ENCODE measurements at places on chromosomes 4 and X.

GRCh38 chr4:18405054-18405453, 383.5 kb upstream of the LCORL start:
- DNase-seq: no peak

GRCh38 chr4:78551420-78552351, at the start of gene ANXA3:
Gene ANXA3 (plus strand): TSS chr4:78551770. CDS start chr4:78554474, 2,704 bp downstream.
- peak; percentile 36 for DNase-seq

- no peak for DNase-seq
Observed at GRCh38 chrX:134721766-134722532, 63.7 kb upstream of the PLAC1 start.

GRCh38 chr4:2818351-2818939, 25.2 kb upstream of the ADD1 start:
- no peak for DNase-seq

DNA sequence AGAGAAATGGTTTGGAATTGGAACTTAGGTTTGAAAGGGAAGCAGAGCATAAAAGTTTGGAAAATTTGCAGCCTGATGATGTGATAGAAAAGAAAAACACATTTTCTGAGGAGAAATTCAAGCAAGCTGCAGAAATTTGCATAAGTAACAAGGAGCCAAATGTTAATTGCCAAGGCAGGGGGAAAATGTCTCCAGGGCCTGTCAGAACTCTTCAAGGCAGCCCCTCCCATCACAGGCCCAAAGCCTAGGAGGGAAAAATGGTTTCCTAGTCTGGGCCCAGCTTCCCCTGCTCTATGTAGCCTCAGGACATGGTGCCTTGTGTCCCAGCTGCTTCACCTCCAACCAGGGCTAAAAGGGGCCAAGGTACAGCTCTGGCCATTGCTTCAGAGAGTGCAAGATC, 21.2 kb upstream of the DUSP21 start:
- no peak for DNase-seq

DNA sequence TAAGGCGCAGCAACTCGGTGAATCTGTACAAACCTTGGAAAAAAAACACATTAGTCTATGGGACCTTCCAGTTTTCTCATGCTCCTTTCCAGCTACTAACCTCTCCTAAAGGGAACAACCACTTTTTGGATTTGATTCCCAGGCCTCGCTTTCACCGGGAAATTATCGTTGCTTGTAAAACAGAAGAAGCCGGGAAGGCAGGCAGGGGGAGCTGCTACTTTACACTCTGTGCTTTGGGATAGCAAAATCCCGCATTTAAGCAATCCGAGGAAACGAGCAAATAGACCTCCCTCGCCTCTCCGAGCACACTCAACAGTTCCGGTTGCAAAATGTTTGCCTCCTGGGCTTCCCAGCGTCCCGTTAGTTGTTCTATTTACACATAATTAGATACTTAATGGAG, 1.2 kb downstream of the CD38 start:
- peak; percentile 16 for DNase-seq

- DNase-seq: peak; percentile 66
Observed at GRCh38 chrX:136608295-136608933, 39.5 kb upstream of the CD40LG start.

GRCh38 chrX:8971116-8971515, 62.8 kb downstream of the FAM9B start:
- DNase-seq: no peak

DNA sequence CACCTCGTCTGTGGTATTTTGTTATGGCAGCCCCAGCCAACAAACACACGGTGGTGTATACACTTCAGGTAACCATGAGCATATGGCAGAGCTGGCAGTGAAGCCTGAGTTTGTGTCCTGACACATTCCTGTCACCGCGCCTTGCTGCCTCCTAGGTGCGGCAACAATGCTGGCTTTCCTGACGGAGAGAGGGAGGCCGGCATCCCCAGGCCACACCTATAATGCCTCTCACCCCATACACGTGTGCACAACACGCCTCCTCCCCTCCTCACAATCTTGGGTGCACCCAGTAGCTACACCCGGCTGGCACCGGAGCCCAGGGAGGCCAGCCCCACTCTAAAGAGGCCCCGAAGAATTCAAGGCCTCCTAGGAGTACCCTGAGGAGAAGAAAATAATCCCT, 158.5 kb downstream of the NSUN7 start:
- DNase-seq: no peak

GRCh38 chrX:11478911-11479310, 185.7 kb downstream of the AMELX start:
- no peak for DNase-seq

- no peak for DNase-seq
Observed at GRCh38 chr4:6196324-6196723, 4.0 kb downstream of the JAKMIP1 start.

DNA sequence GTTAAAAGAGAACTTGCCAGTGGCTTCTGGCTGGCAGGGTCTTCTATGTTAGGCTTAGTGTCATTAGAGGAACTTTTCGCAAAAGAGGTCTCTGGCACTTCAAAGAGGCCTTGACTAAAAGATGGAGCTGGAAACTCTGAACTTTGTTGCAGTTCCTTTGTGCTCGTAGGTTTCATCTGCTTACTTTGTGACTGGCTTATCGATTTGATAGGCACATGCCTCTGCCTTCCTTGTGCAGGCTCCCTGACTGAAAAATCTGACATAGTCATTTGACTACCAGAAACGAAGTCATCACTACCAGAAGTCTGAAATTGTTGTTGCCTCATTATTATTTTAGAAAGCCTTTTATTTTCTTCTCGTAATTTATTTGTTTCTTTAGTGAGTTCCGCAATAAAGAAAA, 93.9 kb upstream of the IL13RA1 start:
- no peak for DNase-seq

DNA sequence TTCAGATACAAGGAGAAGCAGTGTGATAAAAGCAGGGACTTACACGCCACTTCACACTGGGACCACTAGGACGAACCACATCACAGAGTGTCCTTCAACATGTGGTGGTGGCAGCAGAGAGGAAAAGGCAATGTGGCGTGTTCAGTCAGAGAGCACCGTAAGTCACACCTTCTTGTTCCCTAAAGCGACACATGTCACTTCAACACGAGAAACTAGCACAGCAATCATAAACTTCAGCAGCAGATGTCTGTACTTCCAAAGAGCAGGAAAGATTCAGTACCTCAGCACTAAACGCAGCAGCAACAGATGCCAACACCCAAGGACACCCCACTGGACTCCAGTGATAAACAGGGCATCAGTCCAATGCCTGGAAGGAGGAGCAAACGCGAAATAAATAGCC, 96.7 kb downstream of the AREG start:
- no peak for DNase-seq

DNA sequence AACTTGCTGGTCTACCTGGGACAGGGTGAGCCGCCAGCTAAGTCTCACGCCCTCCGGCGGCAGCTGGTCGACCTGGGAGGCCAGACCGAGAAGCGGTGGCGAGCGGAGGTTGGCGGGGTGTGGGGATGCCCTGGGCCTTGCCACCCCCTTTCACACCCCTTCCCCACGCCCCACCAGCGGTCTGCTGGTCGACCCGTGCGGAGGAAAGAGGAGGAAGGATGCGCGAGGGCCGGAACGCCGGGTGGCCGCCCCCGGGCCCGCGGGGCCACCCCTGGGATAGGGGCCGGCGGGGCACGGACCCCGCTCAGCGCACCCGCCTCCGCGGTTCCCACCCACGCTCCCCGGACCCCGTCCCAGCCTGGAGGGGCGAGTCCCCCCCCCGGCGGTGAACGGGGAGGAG, 28.3 kb upstream of the DCAF12L1 start:
- no peak for DNase-seq

- no peak for DNase-seq
Observed at GRCh38 chr4:158870282-158870625, 101.4 kb downstream of the FNIP2 start.

DNA sequence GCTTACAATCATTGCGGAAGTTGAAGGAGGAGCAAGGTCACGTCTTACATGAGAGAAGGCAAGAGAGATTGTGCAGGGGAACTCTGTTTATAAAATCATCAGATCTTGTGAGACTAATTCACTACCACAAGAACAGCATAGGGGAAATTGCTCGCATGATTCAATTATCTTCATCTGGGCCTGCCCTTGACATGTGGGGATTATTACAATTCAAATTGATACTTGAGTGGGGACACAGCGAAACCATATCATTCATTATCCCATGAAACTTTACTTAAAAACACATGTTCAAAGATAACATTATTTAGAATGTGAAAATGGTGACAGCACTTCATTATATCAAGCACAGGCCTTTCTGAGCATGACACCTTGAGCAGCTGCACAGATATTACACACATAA, 1087.8 kb downstream of the C4orf33 start:
- DNase-seq: no peak

DNA sequence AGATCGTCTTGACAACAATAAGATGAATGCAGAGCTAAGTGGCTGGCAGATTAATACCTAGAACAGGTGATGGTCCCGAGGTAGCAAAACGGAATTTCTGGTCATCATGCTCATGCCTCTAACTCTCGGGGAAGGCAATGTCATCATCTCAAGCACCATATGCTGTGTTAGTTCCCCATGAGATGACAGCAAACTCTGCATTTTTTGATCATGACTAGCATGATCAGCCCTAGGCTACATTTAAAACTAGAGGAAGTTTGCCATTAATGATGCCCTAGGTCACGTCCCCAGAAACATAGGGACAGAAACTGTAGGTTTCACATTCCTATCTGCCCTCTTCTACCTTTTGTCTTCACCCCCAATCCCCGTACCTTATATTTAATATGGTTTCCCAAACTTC, 11.6 kb downstream of the LPAR4 start:
- DNase-seq: no peak

- no peak for DNase-seq
Observed at GRCh38 chrX:48715072-48715471, 18.5 kb downstream of the SUV39H1 start.

GRCh38 chr4:99411041-99411440, 24.1 kb downstream of the ADH7 start:
- DNase-seq: no peak

DNA sequence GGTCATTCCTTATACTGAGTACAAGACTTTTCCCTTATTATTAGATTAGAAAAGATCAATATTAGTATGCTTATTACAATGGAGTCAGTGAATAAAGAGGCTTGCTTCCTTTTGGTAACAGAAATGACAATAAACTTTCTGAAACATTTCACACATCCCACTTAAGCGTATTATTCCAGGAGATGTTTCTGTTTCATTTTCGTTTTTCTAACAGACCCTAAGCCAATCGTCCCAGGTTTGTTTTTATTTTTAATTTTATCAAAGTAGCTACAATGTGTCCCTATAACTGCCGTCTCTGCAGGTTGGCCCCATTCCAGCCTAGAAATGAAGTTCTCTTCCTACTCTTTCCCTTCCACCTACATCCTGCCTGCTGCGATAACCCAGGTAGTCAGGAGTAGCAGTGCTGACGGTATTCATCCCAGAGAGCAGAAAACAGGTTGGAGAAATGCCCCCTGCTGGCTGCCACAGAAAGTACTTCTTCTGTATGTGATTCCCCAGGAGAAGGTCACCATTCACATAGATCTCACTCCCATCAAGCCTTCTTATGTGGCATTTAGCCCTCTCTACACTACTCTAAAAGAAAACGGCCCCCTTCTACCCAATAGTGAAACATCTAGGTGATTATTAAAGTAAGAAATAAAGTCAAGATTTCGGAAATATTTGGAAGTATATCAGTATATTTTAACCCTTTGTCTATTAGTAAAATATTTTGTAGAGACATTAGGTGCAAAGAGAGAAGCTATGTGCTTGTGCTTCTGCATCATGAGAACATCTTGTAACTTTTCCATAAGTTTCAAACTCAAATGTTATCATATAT, 40.4 kb downstream of the ENPEP start:
- DNase-seq: peak; percentile 78

GRCh38 chr4:158729716-158730559, 6.7 kb upstream of the PPID start:
- peak; percentile 70 for DNase-seq

- no peak for DNase-seq
Observed at GRCh38 chr4:128284317-128284716, 3.3 kb downstream of the PGRMC2 start.

GRCh38 chr4:91513326-91513725, 790.4 kb upstream of the GRID2 start:
- DNase-seq: no peak

DNA sequence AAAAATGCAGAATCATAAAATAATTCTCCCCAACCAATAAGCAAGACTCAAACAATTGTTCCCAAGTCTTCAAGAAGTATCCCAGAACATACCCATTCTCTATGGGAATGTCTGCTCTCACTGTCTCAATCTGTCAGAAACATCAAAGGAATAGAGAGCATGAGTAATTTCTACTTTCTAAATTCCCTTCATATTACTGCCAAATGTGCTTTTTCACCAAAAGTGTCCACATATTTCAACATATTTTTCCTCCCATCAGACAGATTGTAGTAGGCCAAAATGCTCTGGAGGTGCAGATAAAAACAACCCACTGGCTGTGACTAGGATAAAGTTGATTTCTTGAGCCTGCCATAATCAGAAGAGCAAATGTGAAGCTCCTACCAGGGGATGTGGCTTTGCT, 692.0 kb upstream of the FAM241A start:
- no peak for DNase-seq

GRCh38 chr4:42440083-42440482, 42.8 kb downstream of the SHISA3 start:
- no peak for DNase-seq

GRCh38 chr4:53717064-53717549, 125.8 kb upstream of the LNX1 start:
- DNase-seq: no peak

DNA sequence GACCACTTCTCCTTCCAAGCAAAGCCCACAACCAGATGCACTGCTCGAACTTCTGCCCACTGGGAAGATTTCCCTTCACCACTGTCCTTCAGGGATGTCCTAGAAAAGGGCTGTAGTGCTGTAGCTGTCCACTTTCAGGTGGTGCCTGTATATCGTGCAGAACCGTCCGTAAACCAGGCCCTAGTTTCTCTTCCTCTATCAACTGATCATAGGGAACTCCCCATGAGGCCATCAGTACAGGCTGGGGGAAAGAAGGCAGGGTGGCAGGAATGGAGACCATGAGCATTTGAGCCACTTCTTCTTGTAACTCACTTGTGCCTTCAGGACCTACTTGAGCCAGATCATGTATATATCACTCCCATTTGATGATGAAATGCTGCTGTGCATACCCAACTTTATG, 57.3 kb upstream of the FAM9B start:
- DNase-seq: no peak

DNA sequence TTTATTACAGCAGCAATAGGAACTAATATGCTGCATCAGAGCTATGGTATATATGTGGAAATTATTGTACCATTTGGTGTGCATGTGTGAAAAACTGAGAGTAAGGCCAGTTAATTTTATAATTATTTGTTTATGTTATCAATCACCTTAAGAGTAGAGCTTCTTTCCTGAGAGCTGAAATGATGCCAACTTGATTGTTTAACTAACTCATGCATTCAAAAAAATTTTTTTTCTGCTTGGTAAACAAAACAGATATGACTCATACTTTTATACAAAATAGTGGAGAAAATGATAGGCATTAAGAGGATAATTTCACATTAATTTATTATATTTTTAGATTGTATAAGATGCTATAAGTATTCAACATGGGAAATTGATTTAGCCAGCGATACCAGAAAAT, 622.7 kb downstream of the RAPGEF2 start:
- DNase-seq: no peak
